Activated naive CD8-positive, alpha-beta T cell treated with anti-CD3 and anti-CD28 coated beads, Interleukin-2, amount 10 ng/mL, durations not matched to agents 7 days and 5 days (primary cell): ENCODE measurements at places on chromosomes 12 and 14.

- no peak overlapping the region for H3K4me3 ChIP-seq
- peaks cover 39% of the 10 kb centered on the region for H3K4me1 ChIP-seq
- no peak for DNase-seq
- H3K27me3 ChIP-seq, result no peaks in the 10 kb centered on the region
- peaks cover 52% of the 10 kb centered on the region for H3K36me3 ChIP-seq
Measured at GRCh38 chr14:63901434-63902085, 48.8 kb downstream of the SYNE2 start.

GRCh38 chr12:66279123-66279712, 23.1 kb upstream of the HELB start:
- peak overlapping the region; percentile 15 for H3K27ac ChIP-seq
- no peak overlapping the region for H3K4me3 ChIP-seq
- peaks cover 14% of the 10 kb centered on the region for H3K4me1 ChIP-seq

DNA sequence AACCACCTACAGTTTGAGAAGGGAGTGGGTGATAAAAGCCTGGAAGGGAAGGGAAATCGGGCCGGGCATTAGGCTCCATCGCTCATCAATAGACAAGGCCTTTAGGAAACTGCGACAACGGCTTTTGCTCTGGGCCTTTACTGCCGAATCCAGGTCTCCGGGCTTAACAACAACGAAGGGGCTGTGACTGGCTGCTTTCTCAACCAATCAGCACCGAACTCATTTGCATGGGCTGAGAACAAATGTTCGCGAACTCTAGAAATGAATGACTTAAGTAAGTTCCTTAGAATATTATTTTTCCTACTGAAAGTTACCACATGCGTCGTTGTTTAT, 261 bp upstream of the RNU7-1 start:
- DNase-seq, result peak; percentile 60
- peaks cover 38% of the 10 kb centered on the region for H3K4me1 ChIP-seq
- peak overlapping the region; percentile 97 for H3K4me3 ChIP-seq
- peaks cover 3% of the 10 kb centered on the region for H3K36me3 ChIP-seq

GRCh38 chr14:102246071-102246470, 58.9 kb downstream of the MOK start:
- H3K4me1 ChIP-seq, result no peaks in the 10 kb centered on the region
- no peak overlapping the region for H3K27ac ChIP-seq
- H3K27me3 ChIP-seq, result no peaks in the 10 kb centered on the region
- H3K4me3 ChIP-seq, result no peak overlapping the region
- H3K36me3 ChIP-seq, result no peaks in the 10 kb centered on the region

GRCh38 chr12:27331927-27332324, 710 bp upstream of the BMAL2 start:
- H3K4me3 ChIP-seq, result peak overlapping the region; percentile 81
- DNase-seq, result no peak
- H3K4me1 ChIP-seq, result peaks cover 27% of the 10 kb centered on the region
- peaks cover 5% of the 10 kb centered on the region for H3K27me3 ChIP-seq
- H3K27ac ChIP-seq, result peak overlapping the region; percentile 75
- peaks cover 7% of the 10 kb centered on the region for H3K36me3 ChIP-seq

DNA sequence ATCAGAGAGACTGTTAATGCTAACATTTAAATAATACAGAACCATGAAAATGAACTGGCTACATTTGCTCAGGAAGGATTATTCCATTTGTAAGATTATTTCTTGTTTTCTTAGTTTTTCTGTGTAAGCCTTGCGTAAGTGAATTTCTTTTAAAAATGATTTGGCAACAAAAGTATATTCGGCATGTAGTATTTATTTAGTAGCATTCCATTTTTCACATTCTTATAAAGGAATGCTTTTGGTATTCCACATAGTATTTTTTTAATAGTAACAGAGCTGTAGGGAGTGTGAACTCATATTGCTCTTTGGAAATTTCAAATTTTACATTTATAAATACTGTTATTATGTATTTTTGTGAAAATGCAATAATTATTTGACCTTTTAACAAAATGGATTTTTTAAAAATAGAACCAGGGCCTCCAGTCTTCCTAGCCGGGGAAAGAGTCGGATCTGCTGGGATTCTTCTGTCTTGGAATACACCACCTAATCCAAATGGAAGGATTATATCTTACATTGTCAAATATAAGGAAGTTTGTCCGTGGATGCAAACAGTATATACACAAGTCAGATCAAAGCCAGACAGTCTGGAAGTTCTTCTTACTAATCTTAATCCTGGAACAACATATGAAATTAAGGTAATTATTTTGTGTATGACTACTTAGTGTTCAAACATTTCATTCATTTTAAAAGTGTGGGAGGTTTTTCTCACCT, 1.2 kb downstream of the PTPRQ start:
- no peaks in the 10 kb centered on the region for H3K27me3 ChIP-seq
- H3K4me3 ChIP-seq, result no peak overlapping the region
- H3K27ac ChIP-seq, result no peak overlapping the region
- no peaks in the 10 kb centered on the region for H3K4me1 ChIP-seq
- no peak for DNase-seq
- no peaks in the 10 kb centered on the region for H3K36me3 ChIP-seq

DNA sequence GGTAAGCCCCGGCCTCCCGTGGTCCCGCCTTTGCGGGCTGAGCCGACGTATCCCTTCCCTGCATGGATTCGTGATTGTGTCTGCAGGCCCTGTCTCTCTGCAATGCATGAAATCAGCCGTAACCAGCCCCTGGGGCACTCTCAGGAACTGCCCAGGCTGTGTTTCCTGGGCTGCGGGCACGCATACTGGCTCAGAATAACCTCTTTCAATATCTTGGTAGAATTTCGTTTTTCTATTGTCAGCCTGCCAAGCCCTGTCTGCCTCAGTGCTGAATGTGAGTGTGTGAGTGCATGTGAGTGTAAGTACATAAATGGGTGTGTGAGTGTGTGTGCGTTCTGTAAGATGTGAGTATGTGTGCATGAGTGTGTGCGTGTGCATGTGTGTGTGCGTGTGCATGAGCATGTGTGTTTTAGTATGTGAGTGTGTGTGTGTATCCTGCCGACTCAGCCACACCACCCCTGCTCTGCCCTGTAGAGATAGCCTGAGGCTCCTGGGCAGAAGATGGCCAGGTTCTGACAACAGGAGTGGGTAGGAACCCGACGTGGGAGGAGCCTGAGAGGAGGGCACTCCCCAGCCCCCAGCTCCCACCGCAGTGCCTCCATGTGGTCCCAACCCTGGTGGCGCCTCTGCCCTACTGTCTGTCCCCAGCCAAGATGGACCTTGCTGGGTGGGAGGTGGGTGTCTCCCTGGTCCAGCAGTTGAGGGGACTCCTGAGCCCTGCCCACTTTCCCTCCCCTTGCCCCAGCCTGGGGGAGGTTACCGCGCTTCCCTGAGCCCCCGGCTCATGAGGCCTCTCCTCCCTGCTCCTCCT, 268.8 kb downstream of the ADGRD1 start:
- peak overlapping the region; percentile 69 for H3K27ac ChIP-seq
- H3K4me3 ChIP-seq, result peak overlapping the region; percentile 53
- DNase-seq, result peak; percentile 50
- H3K36me3 ChIP-seq, result no peaks in the 10 kb centered on the region
- H3K27me3 ChIP-seq, result peaks cover 11% of the 10 kb centered on the region
- peaks cover 12% of the 10 kb centered on the region for H3K4me1 ChIP-seq

GRCh38 chr12:111454311-111454710, 48.6 kb downstream of the SH2B3 start:
- no peak overlapping the region for H3K4me3 ChIP-seq
- no peaks in the 10 kb centered on the region for H3K27me3 ChIP-seq
- H3K4me1 ChIP-seq, result peaks cover 25% of the 10 kb centered on the region
- H3K27ac ChIP-seq, result no peak overlapping the region
- peaks cover 13% of the 10 kb centered on the region for H3K36me3 ChIP-seq

GRCh38 chr14:90556666-90557450, 160.0 kb downstream of the CALM1 start:
- H3K27ac ChIP-seq, result no peak overlapping the region
- no peak overlapping the region for H3K4me3 ChIP-seq
- no peak for DNase-seq
- H3K4me1 ChIP-seq, result no peaks in the 10 kb centered on the region
- no peaks in the 10 kb centered on the region for H3K27me3 ChIP-seq
- no peaks in the 10 kb centered on the region for H3K36me3 ChIP-seq

DNA sequence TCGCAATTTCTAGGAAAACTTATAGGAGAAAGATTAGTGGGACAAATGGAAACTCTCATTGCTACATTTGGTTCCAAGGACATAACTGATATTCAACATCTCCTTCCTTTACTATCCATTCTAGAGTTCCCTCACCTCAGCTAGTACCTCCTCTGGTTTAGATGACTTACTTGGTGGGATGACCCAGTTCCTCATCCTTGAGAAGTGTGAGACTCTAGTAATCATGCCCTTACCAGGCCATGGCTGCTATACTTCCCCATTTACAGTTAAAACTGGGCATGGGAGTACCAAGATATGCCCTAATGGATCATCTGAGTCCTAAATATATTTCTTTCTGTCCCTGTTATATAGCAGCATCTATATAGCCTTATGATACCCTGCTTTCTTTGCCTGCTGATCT, 58.1 kb downstream of the IFT81 start:
- H3K27me3 ChIP-seq, result no peaks in the 10 kb centered on the region
- no peak overlapping the region for H3K27ac ChIP-seq
- no peaks in the 10 kb centered on the region for H3K4me1 ChIP-seq
- no peak for DNase-seq
- H3K36me3 ChIP-seq, result peaks cover 3% of the 10 kb centered on the region

GRCh38 chr14:105486974-105487448, 325 bp downstream of the CRIP1 start:
- peak overlapping the region; percentile 78 for H3K4me3 ChIP-seq
- H3K27ac ChIP-seq, result peak overlapping the region; percentile 38
- H3K4me1 ChIP-seq, result peaks cover 24% of the 10 kb centered on the region

DNA sequence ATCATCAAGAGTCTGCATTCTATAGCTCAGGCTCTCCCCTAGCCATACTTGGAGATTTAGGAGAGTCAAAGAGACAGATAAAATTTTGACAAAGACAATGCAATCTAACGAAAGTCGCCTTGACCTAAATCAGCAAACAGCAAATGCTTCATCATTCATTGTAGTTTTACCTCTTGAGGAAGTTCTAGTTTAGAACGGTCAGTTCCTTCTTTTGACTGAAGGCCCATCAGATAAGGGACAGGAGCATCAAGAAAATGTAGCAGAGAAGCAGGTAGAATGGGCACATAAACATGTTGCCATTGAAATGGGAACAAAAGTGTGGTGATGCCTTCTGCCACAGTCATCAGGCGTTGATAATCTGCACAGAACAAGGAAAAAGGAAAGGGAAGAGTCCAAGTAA, 130.9 kb downstream of the DENND5B start:
- no peaks in the 10 kb centered on the region for H3K4me1 ChIP-seq
- H3K27me3 ChIP-seq, result peaks cover 2% of the 10 kb centered on the region
- no peak for DNase-seq
- H3K27ac ChIP-seq, result no peak overlapping the region

GRCh38 chr14:104972301-104973134, 5.7 kb downstream of the AHNAK2 start:
- H3K4me3 ChIP-seq, result no peak overlapping the region
- H3K27ac ChIP-seq, result no peak overlapping the region
- H3K36me3 ChIP-seq, result no peaks in the 10 kb centered on the region

GRCh38 chr14:68497011-68497410, 295.9 kb downstream of the ZFP36L1 start:
- peaks cover 4% of the 10 kb centered on the region for H3K36me3 ChIP-seq
- no peak for DNase-seq
- no peak overlapping the region for H3K4me3 ChIP-seq
- peaks cover 6% of the 10 kb centered on the region for H3K4me1 ChIP-seq
